Renal pelvis (tissue), 12 donors: ENCODE measurements at places on chromosomes 1 and 21. TPM values are rescaled to one million over a fixed set of nuclear protein-coding genes. Genes with fewer than 3 reads are reported as not detected.

GRCh38 chr1:76070538-76070937, 4.0 kb upstream of the ST6GALNAC3 start:
- DNase-seq = no peak

GRCh38 chr21:44903050-44903685, 17.5 kb downstream of the ITGB2 start:
- DNase-seq = no peak

GRCh38 chr1:32736812-32737791, 34.5 kb upstream of the SYNC start:
- no peak for DNase-seq

- no peak for DNase-seq
Measured at GRCh38 chr1:233015965-233016364, 65.6 kb downstream of the NTPCR start.

CDC20 gene
- 44.3 TPM for polyA plus RNA-seq
